ENCODE measurements at places on chromosomes 3 and 15.

- DNase-seq = no peak
These were observed 11.6 kb upstream of the DPH6 start for GRCh38 chr15:35557544-35557943.

- no peak for DNase-seq
These were observed 286.5 kb downstream of the NSUN3 start for GRCh38 chr3:94349310-94349878.

GRCh38 chr3:178583963-178584575 lies 47.8 kb downstream of the KCNMB2 start:
- no peak for DNase-seq

DNA sequence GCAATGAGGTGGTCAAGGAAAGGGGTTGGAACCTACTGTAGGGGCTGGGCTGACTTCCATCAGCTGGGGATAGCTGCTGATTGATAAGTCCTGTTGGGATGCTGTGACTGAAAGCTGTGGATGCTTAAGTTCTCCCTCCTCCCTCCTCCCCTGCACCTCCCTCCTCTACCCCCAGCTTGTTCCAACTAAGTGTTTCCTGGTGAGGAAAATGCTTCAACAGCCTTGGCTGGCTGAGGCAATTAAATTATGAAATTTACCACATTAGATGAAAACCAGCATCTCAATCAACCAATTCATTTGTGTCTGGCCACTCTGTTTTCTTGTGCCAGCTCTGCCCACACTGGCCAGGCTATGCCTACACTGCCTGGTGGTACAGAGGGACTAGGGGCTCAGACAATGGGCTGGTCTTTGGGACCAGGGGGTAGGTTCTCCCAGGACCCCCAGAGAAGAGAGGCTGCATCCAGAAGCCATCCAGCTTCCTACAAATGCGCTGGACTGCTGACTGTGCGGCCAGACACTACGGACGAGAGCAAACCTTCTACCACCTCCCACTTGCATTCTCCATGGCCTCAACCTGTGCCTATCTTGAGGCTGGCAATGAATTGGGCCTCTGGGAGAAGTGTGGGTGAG lies 2.5 kb downstream of the KLHL25 start:
- no peak for DNase-seq

DNA sequence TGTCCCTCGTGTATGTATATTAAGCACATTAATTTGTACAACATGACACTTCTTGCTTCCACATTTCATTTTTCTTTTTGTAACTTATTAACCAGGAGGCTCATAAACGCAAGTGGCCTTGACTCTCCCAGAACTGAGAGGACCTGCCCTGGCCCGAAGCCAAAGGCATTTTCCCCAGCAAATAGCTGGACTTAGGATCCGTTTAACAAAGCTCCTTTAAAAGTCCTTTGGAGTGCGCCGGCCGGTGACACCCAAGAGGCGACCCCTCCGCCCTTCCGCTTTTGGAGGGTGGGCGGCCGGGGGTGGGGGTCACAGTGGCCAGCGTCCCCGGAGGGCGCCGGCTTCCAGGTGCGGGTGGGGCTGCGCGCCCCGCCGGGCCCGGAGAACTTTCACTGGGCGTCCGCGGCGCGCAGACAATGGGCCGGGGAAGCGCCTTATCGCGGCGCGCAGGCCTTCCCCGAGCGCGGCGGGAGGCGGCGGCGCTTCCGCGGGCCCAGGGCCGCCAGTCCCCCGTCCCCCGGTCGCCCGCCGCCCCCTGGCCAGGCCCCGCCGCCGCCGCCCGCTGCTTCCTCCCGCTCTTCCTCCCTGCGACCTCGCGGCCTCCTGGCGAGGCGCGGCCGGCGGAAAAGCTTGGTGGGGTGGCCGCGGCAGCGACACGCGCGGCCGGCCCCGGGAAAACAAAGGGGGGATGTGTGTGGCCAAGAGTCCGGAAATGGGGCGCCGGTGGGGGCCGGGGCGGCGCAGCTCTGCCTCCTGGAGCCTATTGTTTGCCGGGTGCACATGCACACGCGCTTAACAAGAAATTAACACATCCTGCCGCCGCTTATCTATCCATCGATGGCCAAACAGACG lies 613.4 kb downstream of the MCTP2 start:
- peak; percentile 49 for DNase-seq

All from NCI-H524 (cell line).